ENCODE measurements at places on chromosomes 5 and 9.

GRCh38 chr5:15790446-15791018 lies 290.6 kb downstream of the FBXL7 start:
- no peak for DNase-seq

- no peak for DNase-seq
These were observed 81.9 kb downstream of the TNC start for GRCh38 chr9:115035841-115036612.

GRCh38 chr5:120082316-120083068 lies 381.6 kb upstream of the PRR16 start:
- no peak for DNase-seq

GRCh38 chr9:110814159-110814558 lies 145.6 kb downstream of the MUSK start:
- no peak for DNase-seq

- DNase-seq, result no peak
These were observed 42.8 kb upstream of the PARP8 start for GRCh38 chr5:50623666-50624065.

GRCh38 chr5:172906436-172906835 lies 52.8 kb upstream of the RPL26L1 start:
- no peak for DNase-seq

DNA sequence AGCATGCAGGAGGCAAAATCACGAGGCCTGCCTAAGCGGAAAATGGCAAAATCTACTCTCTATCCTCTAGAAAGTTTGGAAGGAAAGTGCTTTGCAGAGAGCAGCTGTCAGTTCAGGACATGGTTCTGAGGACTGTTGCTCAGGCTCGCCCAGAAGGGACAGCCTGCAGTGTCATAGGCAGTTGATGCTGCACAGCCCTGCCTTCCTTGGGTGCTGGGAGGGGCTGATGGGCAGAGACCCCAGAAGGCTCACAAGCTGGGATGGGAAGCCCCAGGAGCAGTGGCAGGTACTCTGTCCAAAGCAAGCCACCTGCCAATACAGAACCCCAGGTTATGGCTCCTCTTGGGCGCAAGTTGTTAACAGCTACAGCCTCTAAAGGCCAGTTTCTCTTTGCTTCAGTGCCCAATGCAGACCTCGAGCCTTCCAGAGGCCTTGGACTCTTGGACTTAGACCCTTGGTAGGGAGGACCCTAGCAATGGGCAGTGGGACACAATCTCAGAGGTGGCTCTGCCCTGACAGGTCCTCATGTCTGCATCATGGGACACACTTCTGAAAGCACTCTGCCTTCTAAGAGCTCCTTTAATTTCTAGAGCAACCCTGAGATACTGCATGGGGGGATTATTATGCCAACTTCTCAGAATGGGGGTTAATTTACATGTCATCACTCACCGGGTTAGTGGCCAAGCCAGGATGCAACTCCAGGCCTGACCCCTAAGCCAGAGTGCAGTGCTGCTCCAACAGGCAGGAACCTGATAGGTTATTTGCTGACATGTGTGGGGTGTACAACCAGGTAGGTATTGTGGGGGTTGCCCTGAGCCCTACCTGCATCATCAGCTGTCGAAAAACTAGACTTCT lies 57.1 kb downstream of the MACROH2A1 start:
- no peak for DNase-seq
